Astrocyte (in vitro differentiated cells and primary cell): ENCODE measurements at places on chromosomes 6 and 20.

DNA sequence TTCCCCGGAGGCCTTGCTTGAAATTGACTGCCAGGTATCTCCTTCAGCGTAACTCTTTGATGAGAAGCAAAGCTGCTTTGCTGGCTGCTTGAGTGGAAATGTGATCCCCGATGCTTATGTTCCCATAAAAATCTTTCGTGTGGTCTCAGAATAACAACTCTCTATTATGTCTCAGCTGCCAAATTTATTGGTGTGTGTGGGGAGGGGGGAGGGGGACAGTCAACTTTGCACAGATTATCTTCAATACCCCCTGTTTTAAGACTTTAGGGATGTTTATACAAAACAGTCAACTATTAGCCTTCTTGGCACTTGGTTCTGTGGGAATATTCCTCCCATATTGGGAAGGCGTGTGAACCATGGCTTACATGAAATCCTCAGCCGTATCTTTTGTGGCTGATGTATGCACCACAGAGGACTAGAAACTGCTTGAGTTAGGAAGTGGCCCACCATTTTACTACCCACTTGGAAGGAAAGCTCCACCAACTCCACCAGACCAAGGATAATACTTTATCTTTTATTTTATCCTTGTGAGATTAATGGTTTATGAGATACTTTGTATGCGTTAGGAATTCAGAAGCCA lies 101.5 kb upstream of the SLC24A3 start:
- no peak overlapping the region for H3K27ac ChIP-seq
- no peaks in the 10 kb centered on the region for H3K36me3 ChIP-seq
- DNase-seq, result no peak
- H3K27me3 ChIP-seq, result no peaks in the 10 kb centered on the region
- H3K4me1 ChIP-seq, result no peaks in the 10 kb centered on the region

DNA sequence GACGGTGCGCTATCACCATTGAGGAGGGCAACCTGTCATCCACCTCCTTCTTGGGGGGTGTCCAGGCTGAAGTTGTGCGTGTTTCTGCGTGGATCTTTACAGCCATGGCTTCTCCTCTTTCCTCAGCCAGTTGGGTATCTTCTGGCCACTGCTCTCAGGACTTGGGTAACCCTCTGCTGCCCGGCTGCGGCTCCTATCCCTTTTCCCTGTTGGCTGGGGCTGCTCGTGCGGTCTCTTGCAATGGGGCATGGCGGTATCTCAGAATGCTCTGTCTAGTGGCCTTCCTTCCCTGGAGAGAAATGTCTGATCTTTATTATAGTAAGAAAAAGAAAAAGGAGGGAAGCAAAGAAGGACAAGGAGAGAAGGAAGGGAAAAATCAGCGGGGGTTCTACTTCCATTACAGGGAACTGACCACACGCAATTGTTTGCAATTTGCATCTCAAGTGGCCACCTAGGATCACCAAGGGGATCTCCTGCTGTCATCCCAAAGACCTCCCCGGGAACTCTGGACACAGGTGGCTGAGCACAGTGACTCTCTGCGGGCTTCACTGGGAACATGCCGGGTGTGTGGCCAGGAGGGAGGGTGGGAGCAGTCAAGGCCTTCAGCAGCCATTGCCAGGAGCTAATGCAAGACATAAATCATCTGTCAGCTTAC lies 60.8 kb downstream of the NPEPL1 start:
- H3K4me3 ChIP-seq, result no peak overlapping the region
- H3K27me3 ChIP-seq, result no peaks in the 10 kb centered on the region
- no peak overlapping the region for H3K27ac ChIP-seq
- H3K36me3 ChIP-seq, result no peaks in the 10 kb centered on the region
- no peak for DNase-seq

DNA sequence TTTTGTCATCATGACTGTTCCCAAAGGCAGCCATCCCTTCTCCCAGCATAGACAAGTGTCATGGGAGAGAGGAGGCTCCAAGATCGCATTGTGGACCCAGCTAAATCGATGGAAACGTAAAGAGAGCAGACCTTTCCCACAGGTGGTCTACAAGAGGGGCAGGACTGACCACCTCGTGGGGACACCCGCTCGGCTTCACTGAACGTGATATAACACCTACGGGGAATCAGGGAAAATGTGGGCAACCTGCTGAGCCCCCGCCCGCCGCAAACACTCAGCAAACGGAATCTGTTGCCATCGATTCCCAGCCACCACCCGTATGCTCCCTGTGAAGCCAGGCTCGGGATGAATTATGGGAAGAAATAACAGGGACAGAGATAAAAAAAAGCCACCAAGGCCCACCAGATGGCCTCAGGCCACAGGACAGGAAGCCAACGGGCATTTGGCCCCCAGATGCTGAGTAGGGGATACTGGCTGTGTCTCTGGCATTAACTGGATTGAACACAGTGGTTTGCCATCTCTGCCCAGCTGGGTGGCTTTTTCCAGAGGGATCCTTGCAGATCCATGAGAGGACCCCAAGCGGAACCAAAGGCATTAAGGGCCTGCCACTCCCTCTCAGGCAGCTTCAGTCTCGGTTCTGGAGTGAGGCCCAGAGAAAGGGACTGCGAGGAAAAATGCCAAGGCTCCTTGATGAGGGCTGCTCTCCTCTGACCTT lies 44.4 kb downstream of the BMP7 start:
- peaks cover 12% of the 10 kb centered on the region for H3K27me3 ChIP-seq
- no peaks in the 10 kb centered on the region for H3K36me3 ChIP-seq
- no peak overlapping the region for H3K27ac ChIP-seq
- DNase-seq, result no peak

- DNase-seq, result no peak
- H3K4me1 ChIP-seq, result no peaks in the 10 kb centered on the region
- H3K4me3 ChIP-seq, result no peak overlapping the region
These were observed 468.0 kb downstream of the UTRN start for GRCh38 chr6:144753023-144753705.

GRCh38 chr6:27426045-27426620 lies 37.6 kb downstream of the ZNF391 start:
- no peaks in the 10 kb centered on the region for H3K36me3 ChIP-seq
- no peak for DNase-seq
- no peaks in the 10 kb centered on the region for H3K27me3 ChIP-seq

DNA sequence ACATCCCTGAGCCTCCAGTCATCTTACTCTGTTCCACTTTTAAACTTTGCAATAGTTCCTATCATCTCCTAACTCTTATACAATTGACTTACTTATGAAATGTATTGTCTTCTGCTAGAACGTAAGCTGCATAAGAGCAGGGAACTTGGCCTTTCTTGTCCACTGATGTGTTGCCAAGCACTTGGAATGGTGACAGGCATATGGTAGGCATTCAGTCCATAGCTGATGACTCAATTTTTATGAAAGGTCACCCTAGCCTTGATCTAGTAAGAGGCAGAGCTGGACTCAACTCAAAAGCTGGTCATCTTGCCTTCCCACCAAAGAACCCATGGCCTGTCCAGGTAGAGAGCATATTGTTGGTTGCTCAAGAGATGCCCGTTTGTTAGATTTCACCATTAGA lies 82.4 kb upstream of the FAM184A start:
- no peak for DNase-seq
- no peak overlapping the region for H3K27ac ChIP-seq
- no peaks in the 10 kb centered on the region for H3K4me1 ChIP-seq
- no peaks in the 10 kb centered on the region for H3K36me3 ChIP-seq
- H3K27me3 ChIP-seq, result no peaks in the 10 kb centered on the region
- no peak overlapping the region for H3K4me3 ChIP-seq

GRCh38 chr20:57137676-57138075 lies 128.8 kb downstream of the BMP7 start:
- H3K27me3 ChIP-seq, result peaks cover 20% of the 10 kb centered on the region
- H3K4me3 ChIP-seq, result no peak overlapping the region
- H3K27ac ChIP-seq, result no peak overlapping the region
- DNase-seq, result no peak
- no peaks in the 10 kb centered on the region for H3K36me3 ChIP-seq

GRCh38 chr6:90846824-90847223 lies 260.0 kb upstream of the MAP3K7 start:
- H3K27ac ChIP-seq, result no peak overlapping the region
- no peaks in the 10 kb centered on the region for H3K4me1 ChIP-seq
- DNase-seq, result no peak
- no peaks in the 10 kb centered on the region for H3K36me3 ChIP-seq

GRCh38 chr6:54011277-54011648 lies 100.0 kb upstream of the MLIP start:
- no peaks in the 10 kb centered on the region for H3K4me1 ChIP-seq
- no peaks in the 10 kb centered on the region for H3K27me3 ChIP-seq
- no peaks in the 10 kb centered on the region for H3K36me3 ChIP-seq
- no peak for DNase-seq
- no peak overlapping the region for H3K4me3 ChIP-seq

GRCh38 chr20:41540459-41540858 lies 77.7 kb downstream of the CHD6 start:
- no peaks in the 10 kb centered on the region for H3K27me3 ChIP-seq
- no peaks in the 10 kb centered on the region for H3K36me3 ChIP-seq
- no peak overlapping the region for H3K4me3 ChIP-seq

- peaks cover 8% of the 10 kb centered on the region for H3K27me3 ChIP-seq
- H3K27ac ChIP-seq, result no peak overlapping the region
- DNase-seq, result no peak
- H3K4me1 ChIP-seq, result no peaks in the 10 kb centered on the region
- no peaks in the 10 kb centered on the region for H3K36me3 ChIP-seq
These were observed 18.8 kb upstream of the SIRPA start for GRCh38 chr20:1876217-1876921.

DNA sequence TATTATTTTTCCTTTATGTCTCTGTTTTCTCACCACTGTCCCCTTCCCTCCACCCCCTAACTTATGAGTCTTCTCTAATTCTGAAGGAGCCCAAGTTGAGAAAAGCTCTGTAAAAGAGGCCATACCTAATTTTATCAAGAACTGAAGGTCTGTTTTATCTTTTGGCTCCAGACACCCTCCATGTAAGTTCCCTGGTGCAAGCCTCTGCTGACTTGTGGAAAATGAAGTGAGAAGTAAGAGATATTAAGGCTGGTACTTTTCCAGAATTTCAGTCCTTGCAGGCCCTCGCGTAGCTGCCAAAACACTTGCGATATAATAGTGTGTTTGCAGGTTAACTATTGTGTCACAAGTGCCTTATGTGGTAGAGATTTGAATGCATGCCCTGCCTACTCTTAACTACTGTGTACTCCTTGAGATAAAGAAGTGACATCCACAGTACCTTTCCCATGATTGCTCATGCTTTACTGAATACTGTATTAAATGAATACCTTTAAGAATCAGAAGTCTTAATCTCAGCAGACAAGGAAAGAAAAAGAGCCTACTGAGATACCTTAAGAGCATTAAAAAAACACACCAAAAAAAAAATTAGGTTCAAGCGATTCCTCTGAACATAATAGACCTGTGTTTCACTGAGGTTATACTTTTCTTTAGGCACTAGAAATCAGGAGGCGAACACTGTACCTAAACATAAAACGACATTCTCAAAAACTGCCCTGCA lies 143.6 kb upstream of the ZNF184 start:
- no peak overlapping the region for H3K27ac ChIP-seq
- H3K27me3 ChIP-seq, result no peaks in the 10 kb centered on the region
- peaks cover 5% of the 10 kb centered on the region for H3K4me1 ChIP-seq
- peak overlapping the region; percentile 67 for H3K4me3 ChIP-seq
- no peaks in the 10 kb centered on the region for H3K36me3 ChIP-seq

- peaks cover 10% of the 10 kb centered on the region for H3K4me1 ChIP-seq
- H3K4me3 ChIP-seq, result no peak overlapping the region
- H3K36me3 ChIP-seq, result no peaks in the 10 kb centered on the region
- H3K27ac ChIP-seq, result no peak overlapping the region
- DNase-seq, result no peak
- H3K27me3 ChIP-seq, result no peaks in the 10 kb centered on the region
These were observed 100.1 kb downstream of the SLC23A2 start for GRCh38 chr20:4901031-4901818.

DNA sequence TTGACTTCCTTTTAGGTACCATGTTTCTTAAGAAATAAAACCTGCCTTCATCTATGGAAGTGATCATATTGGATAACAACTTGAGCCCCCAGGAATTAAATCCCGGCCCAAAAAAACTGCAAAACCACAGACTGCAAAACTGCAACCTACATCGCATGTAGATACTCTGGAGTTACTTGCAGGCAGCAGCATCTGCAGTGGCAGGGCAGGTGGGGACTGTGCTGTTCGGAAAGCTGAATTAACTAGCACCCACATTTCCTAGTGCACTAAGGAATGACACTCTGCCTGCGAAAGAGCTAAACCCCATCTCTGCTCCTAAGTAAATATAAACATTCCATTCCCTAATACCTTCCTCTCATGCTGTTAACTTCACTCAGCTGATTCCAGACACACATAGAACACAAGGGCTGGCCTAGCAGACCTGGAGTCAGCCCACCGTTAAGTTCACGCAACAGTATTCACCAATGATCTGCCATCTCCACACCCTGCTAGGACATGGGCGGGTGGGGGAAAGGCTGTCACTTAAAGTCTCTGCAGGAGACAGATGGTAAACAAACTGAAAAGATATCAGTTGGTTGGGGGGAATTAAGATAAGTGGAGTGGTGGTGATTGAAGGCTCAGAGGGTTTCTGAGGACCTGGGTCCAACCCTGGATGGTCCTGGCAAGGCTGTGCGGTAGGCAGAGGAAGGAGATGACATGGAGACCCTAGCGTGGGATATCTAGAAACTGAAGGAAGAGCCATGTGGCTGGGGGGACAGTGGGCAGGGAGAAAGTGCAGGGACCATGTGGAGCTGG lies 128.4 kb downstream of the SYCP2 start:
- DNase-seq, result no peak
- no peak overlapping the region for H3K4me3 ChIP-seq
- H3K27me3 ChIP-seq, result no peaks in the 10 kb centered on the region
- H3K4me1 ChIP-seq, result no peaks in the 10 kb centered on the region

DNA sequence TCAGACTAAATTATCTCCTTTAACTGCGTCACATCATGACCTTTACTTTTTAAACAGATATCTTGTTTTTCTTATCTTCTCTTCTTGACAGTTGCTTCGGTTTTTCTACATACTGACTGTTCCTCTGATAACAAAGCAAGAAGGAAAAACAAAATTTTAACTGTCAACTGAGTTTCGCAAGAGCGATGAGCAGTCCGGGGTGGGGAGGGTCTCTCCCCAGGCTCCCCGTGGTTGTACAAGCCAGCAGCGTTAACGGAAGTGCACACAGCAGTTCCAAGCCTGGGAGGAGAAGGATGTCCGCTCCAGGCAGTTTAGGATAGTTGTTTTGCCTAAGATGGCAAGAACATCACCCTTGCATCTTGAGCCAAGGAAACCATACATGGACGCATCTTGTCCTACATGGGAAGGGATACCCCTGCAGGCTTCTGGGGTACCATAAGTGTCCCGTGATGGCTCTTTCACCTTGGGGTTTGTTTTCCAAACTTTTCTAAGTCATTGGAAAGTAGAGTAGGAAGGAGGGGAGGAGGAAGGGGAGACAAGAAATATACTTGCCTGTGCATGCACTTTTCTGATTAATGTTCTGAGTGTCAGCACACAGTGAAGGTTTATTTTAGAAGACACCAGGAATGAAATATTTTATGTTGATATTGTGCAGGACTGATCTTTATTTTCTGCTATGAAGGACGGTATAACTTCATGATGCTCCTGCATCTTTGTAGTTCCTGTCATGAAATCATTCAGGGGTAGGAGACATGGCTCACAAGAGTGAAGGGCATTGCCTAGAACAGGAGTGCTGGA lies 20.8 kb downstream of the SLC24A3 start:
- H3K4me3 ChIP-seq, result no peak overlapping the region
- H3K27ac ChIP-seq, result no peak overlapping the region
- H3K4me1 ChIP-seq, result no peaks in the 10 kb centered on the region
- no peak for DNase-seq
- H3K27me3 ChIP-seq, result no peaks in the 10 kb centered on the region
